ENCODE measurements at places on chromosomes 11 and 22.

DNA sequence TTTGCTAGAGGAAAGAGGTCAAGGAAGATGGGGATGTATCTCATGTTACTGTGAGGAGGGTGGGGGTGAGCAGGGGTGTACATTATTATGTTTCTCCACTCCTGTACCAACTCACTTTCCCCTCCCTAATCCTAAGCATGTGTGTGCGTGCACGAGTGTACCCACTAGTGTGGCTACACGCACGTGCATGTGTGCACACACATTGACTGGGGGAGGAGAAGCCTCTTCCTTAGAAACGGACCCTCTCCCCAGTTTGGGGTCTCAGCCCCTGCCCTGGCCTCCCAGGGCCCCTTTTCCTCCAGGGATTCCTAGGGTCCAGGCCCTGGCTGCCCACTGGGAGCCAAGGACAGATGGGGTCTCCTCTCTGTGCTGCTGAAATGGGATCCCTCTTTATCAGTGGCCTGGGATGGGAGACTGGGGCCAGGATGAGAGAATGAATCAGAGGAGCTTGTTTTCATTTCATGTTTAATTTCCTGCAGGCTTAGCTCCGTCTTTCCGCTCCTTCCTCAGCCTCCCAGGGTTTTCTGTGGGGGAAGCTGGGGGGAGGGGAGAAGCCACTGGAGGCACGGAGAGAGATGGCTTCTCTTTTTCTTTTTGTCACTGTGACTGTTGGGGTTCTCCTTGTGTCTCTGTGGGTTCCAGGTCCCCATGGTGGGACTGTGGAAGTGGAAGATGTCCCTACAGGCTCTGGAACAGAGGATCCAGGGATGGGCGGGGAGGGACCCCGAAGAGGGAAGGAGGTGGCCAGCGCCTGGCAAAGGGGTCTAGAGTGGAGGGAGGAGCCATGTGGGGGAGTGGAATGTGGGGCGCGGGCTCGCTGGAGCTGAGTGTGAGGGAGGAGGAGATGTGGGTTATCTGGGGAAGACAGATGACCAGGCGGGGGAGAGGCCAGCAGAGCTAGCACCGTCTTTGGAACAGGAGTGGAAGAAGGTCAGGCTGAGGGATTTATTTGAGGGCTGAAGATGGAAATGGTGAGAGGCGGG, 40.3 kb downstream of the ALX4 start:
- peak; percentile 79 for DNase-seq

DNA sequence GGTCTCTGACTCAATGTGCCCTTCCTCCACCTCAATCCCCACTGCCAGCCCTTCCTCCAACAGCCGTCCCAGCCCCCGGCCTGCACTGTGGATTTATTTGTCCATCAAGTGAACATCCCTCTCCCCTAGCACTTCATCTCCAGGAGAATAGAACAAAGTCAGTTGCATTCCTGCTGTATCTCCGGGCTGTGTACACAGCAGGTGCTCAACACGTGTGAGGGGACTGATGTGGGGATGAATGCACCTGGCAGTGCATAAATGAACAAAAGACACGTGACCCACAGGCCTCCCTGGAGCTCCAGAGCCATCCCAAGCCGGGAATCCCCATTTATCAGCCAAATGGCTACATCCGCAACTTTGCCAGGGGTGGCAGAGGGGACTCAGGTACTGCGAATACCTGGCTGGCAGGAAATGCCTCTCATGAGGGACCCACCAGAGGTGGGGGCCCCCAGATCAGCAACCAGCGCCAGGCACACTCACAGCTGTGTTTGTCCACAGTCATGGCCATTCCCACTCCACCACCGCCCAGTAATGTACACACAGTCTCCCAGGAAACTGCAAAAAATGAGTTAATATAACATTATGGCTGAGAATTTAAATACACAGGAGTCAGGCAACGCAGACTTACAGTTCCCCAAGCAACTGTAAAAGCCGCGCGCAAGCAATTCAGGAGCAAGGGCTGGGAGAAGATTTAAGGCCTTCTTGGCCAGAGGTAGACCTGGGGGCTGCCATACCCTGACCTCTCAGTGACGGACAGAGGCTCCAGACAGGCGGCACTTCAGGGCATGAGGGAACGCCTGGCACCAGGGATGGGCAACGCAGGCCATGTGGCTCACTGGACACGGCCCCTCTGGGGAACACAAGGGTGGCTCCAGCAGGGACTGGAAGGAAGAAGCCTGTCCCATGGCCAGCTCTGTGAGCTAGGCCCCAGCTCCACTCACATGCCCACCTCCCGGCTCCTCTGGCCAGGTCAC, 50.3 kb upstream of the TCF20 start:
- no peak for DNase-seq

- DNase-seq, result no peak
These were observed 60.6 kb downstream of the FAM83F start for GRCh38 chr22:40055143-40055883.

GRCh38 chr11:76376746-76377558, 4.0 kb downstream of the THAP12 start:
- no peak for DNase-seq

DNA sequence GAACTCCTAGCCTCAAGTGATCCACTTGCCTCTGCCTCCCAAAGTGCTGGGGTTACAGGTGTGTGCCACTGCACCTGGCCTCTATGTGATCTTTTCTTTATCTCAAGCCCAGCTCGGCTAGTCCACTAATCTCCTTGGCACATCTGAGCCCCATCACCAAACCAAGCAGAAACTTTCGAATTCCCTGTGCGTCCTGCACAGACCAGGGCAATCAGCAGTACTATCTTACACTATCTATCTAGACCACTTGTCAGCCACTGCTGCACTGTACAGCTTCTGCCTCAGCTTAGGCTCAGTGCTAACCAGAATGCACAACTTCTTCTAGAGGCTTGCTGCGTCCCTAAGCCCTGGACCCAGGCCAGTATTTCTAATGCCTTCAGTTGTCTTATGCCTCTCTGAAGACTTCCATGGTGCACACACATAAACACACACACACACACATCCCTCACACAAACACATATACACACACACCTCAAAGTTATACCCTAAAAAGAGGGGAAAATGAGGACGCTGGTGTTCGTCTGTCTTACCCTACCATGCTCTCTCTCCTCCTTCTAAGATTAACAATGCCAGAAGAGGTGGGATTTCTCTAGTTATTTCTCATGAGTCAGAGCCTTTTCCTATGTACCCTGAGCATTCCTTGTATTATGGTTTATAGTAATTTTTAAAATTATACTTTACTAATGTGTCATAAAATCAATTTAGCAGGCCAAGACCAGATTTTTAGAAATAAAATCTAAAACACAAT, 59.3 kb upstream of the FAM181B start:
- no peak for DNase-seq

- peak; percentile 33 for DNase-seq
These were observed 12.5 kb downstream of the CHID1 start for GRCh38 chr11:898143-898511.

- DNase-seq, result peak; percentile 46
These were observed 16.9 kb downstream of the MS4A6A start for GRCh38 chr11:60165951-60166350.

GRCh38 chr11:31655483-31655882, 145.9 kb downstream of the ELP4 start:
- DNase-seq, result peak; percentile 94

- DNase-seq, result no peak
These were observed 137.5 kb downstream of the FAM76B start for GRCh38 chr11:95652002-95652472.

- DNase-seq, result peak; percentile 50
These were observed 3.1 kb upstream of the COMMD9 start for GRCh38 chr11:36292311-36292722.

- DNase-seq, result no peak
These were observed 2.1 kb upstream of the MTFP1 start for GRCh38 chr22:30423301-30423958.

DNA sequence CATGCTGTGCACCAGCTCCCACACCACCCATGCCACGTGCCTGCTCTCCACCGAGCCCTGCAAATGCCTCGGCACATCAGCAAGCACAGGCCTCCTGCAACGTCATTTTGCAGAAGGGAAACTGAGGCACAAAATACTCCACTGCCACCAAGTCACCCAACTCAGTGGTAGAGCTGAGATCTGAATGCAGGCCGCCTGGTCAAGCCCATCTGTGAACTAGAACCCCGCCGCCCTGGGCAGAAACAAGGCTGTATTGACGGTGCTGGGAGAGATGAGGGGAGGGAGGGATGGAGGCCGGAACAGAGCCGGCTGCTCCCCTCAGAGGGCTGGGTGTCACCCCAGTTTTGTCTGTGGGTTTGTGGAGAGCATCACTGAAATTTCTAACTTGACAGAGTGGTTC, 81.4 kb downstream of the CDKN1C start:
- no peak for DNase-seq

GRCh38 chr22:36478966-36479365, 2.5 kb downstream of the TXN2 start:
- no peak for DNase-seq

DNA sequence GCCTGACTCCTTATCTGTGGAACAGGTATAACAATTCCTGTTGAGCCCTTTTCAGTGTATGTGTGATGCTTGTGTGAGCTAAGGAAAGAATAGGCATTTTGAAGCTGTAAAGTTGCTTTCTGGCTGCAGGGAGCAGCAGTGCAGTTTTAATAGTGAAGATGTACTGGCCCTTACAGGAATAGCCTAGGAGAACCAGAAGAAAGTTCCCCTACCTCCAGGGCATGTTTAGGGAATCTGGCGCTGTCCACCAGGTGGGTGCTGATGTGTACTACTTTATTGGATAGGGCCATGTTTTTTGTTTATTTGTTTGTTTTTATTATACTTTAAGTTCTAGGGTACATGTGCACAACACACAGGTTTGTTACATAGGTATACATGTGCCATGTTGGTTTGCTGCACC, 11.5 kb downstream of the BMAL1 start:
- peak; percentile 28 for DNase-seq

- peak; percentile 15 for DNase-seq
These were observed 845.4 kb downstream of the KCNA4 start for GRCh38 chr11:29171360-29171950.

GRCh38 chr11:103086461-103086860, 5.5 kb downstream of the DCUN1D5 start:
- no peak for DNase-seq

- no peak for DNase-seq
These were observed 6.7 kb upstream of the TSKU start for GRCh38 chr11:76776472-76776871.

GRCh38 chr11:69337211-69337721, 43.3 kb downstream of the MYEOV start:
- DNase-seq, result peak; percentile 43

DNA sequence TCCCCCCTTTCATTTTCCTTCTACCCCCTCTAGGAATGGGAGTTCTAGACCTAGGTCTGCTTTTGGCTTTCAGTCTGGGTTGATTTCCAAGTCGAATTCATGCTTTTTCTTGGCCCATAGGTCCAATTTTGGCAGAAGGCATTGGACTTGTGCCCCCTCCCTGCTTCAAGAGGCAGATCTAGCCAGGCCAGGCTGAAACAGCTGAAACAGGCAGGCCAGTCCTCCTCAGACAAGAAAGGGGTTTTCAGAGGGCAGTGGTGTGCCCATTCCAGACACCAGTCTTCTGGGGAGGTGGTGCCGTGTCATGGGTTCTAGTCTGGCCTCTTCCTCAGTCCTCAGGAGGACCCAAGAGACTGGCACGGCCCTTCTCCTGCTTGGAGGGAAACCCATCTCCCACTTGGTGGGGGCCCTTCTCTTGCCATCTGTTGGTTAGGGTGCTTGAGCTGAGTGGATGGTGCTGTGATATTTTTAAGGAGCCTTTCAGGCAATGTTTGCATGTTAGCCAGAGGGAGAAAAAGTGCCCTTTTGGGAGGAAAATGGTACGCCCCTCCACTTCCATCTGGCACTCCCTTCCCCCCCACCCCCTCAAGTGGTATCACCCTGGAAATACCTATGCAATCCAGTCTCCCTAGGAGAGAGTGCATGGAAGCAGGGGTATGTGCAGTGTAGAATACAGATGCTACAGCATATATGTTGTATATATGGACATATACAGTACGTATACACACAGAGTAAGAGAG, 53.6 kb downstream of the SYT13 start:
- no peak for DNase-seq

DNA sequence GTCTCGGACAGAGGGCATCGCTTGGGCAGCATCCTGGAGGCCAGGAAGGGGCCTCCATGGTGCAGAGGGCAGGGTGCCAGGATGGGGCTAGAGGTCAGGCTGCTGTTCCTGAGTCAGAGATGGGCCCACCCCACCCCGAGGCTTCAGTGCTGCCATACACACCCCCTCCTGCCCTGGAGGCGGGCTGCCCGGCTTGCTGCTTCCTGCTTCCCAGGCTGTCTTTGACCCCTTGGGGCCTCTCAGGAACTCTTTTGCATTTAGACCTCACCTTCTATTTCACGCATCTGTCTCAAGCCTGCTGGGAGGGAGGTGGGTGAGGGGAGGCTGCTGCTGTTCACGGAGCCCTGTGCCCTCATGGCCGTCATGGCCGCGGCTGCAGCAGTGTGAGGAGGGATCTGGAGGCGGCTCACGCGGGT, 6.6 kb upstream of the GRAMD4 start:
- DNase-seq, result no peak

DNA sequence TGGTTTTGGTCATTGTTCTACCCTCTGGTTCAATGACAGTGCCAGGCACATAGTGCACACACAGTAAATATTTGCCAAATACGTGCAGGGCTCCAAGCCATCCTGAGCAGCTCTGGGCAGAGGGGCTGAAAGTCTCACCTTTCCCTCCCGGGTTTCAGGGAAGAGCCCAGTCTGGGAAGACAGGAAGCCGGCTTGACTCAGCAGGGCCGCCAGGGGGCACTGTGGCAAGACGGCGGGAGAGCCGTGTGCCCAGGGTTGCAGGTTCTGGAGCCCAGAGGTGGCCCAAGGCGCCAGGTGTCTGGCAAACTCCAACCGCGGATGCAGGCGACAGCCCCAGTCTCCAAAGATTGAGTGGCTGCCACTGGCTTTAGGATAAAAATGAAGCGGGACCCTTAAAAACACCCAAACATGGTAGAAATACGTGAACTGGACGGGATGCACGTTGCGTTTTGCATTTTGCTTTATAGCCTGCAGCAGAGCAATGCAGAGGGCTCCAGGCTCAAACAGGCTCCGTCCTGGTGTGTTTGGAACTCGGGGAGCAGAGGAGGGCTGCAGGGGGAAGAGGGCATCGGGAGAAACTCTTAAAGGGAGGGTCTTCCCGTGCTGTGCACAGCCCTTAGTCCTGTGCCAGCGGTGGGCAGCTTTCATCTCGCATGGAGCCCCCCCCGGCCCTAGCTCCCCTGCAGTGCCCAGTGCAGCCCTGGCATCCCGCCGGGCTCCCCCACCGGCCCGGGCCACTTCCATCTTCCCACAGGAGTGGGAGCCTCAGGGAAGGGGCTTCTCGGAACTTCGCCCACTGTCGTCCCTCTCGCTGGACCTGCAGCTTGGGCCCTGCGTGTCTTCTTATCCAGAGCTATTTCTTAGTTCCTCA, 10.7 kb downstream of the KRTAP5-5 start:
- DNase-seq, result no peak

DNA sequence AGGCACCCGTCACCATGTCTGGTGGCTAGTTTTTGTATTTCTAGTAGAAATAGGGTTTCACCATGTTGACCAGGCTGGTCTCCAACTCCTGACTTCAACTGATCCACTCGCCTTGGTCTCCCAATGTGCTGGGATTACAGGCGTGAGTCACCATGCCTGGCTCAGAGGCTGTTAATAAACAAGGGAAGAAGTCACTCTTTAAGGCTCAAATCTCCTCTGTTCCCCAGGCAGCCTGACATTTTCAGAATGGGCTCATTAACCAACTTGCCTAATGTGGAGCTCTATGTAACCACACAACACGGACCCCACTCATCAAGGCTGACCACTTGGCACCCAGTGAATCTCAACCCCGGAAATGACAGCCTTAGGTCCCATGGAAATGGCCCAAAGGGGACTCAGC, 24.1 kb downstream of the APOL3 start:
- peak; percentile 38 for DNase-seq

- DNase-seq, result no peak
These were observed 14.0 kb downstream of the CRKL start for GRCh38 chr22:20931126-20931654.

Measured in HT1080 (cell line).